ENCODE measurements at places on chromosomes 16 and 17.

DNA sequence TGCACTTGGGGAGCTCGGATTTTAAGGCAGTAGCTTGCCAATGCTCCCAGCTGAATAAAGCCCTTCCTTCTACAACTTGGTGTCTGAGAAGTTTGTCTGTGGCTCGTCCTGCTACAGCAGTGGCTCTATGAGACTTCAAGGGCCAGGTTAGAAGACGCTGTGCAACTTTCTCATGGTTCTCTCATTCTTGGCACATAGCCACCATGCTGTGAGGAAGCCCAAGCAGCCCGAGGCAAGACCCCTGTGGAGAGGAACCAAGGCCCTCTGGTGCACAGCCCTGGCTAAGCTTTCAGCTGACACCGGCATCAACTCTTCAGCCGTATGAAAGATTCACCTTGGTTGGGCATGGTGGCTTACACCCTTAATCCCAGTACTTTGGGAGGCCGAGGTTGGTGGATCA, 116.9 kb upstream of the EEF2KMT start:
- DNase-seq, result no peak

DNA sequence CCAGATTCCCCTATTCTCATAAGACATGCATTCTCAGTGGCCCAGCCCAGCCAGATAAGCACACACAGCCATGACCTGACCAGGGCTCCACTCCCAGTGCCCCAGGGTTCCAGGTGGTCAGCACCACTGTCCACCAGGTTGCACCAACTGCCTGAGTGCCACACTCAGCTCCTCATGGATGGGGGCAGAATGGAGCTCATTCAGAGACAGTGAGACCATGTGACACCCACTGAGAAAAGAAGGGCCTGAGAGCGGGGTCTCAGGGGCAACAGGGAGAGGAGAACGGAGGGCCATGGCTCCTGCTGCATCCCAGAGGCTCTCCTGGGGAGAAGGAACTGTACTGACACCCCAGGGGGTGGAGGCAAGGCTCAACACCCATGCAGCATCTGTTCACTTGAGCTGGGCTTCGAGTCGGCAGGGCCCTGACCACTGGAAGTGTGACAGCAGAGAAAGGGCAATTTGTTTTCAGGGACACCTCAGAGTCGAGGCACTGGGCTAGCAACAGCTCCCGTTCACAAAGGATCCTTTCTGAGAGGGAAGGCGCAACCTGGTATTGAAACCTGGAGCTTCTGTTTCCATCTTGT, 18.7 kb upstream of the SLC38A8 start:
- DNase-seq, result no peak

DNA sequence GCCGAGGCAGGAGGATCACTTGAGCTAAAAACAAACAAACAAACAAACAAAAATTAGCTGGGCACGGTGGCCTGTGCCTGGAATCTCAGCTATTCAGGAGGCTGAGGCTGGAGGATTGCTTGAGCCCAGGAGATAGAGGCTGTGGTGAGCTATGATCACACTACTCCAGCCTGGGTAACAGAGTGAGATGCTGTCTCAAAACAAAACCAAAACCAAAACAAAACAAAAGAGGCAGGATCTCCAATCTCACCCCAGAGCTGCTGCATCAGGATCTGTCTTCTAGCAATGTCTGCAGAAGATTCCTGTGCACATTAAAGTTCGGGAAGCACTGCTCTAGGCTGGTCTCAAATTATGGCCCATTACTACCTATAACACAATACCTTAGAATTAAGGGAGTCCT, 43.1 kb downstream of the MAP2K6 start:
- no peak for DNase-seq

GRCh38 chr16:29926711-29927052, 656 bp upstream of the KCTD13 start:
- no peak for DNase-seq

DNA sequence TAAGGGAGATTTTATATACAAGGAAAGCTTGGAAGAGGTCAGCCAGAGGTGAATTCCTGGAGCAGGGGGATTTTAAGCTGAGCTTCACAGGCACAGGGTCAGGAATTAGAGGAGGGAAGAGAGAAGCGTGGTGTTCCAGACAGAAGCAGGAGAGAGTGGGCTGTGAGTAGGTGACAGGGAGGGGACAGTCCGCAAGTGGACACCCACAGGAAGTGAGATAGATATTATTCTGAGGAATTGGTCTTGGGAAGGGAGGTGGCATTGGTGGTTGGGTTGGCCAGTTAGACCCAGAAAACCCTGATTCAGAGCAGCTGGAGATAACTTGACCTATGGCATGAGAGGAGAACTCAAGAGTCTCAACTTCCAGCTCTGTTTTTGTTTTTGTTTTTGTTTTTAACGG, 14.7 kb downstream of the PHB1 start:
- DNase-seq, result no peak

DNA sequence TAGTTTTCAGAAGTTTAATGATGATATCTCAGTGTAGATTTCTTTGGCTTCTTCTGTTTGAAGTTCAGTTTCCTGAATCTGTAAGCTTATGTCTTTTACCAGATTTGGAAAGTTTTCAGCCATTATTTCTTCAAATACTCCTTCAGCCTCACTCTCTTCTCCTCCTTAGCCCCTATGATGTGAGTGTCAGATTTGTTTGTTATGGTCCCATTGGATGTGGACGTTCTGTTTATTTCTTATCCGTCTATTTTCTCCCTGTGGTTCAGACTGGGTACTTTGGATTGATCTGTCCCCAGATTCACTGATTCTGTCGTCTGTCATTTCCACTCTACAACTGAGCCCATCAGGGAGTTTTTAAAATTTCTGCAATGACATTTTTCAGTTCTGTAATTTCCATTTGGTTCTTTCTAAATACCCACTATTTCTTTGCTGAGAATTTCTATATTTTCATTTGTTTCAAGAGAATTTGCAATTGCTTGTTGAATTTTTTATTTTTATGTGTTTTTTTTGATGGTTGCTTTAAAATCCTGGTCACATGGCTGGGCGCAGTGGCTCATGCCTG, 110.9 kb downstream of the SEC14L1 start:
- no peak for DNase-seq

Data from stimulated activated CD4-positive, alpha-beta T cell treated with anti-CD3 and anti-CD28 coated beads, TNF-alpha, amount 100 ng/mL, for 24 hours (primary cell).